Fibroblast of lung (primary cell): ENCODE measurements at places on chromosomes 12 and 14. TPM values are rescaled to one million over a fixed set of nuclear protein-coding genes. Genes with fewer than 3 reads are reported as not detected.

- no peaks in the 10 kb centered on the region for H3K27me3 ChIP-seq
- H3K4me3 ChIP-seq: no peak overlapping the region
- H3K4me1 ChIP-seq: peaks cover 5% of the 10 kb centered on the region
- H3K36me3 ChIP-seq: no peaks in the 10 kb centered on the region
Measured at GRCh38 chr12:75933101-75933500, 98.5 kb downstream of the PHLDA1 start.

DNA sequence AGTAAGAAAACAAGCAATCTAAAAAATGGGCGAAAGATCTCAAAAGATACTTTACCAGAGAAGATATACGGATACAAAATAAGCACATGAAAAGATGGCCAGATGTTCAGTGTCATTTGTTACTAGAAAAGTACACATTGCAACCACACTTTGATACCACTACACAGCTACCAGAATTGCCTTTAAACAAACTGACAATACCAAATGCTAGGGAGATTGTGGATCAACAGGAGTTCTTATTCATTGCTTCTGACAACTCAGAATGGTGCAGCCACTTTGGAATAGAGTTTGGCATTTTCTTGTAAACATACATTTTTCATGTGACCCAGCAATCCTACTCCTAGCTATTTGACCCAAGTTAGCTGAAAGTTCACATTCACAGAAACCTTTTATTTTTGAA lies 136.3 kb downstream of the FUT8 start:
- H3K4me3 ChIP-seq: no peak overlapping the region
- H3K36me3 ChIP-seq: no peaks in the 10 kb centered on the region
- H3K4me1 ChIP-seq: no peaks in the 10 kb centered on the region

- peaks cover 2% of the 10 kb centered on the region for H3K4me1 ChIP-seq
- H3K27ac ChIP-seq: no peak overlapping the region
- no peak overlapping the region for H3K4me3 ChIP-seq
- DNase-seq: peak; percentile 76
Measured at GRCh38 chr12:47219243-47219642, 139.5 kb upstream of the AMIGO2 start.

RPL10L gene
- not detected in 2 replicates for total RNA-seq

CAPS2 gene
- 9.2 and 21.1 TPM in 2 replicates for total RNA-seq

CCER1 gene
- total RNA-seq: not detected in 2 replicates
